Stimulated activated CD4-positive, alpha-beta T cell treated with anti-CD3 and anti-CD28 coated beads, Interleukin-4, amount 100 ng/mL, for 24 hours (primary cell): ENCODE measurements at places on chromosomes 1 and 21.

- DNase-seq = no peak
These were observed 17.3 kb downstream of the PI4KB start for GRCh38 chr1:151309811-151310323.

GRCh38 chr1:170414989-170415709 is 116.8 kb upstream of the GORAB start:
- DNase-seq = no peak

- no peak for DNase-seq
These were observed 10.6 kb upstream of the LRP8 start for GRCh38 chr1:53338423-53338822.

- DNase-seq = no peak
These were observed 151.4 kb downstream of the CHRM3 start for GRCh38 chr1:239537795-239538194.

- DNase-seq = no peak
These were observed 4.0 kb upstream of the CAP1 start for GRCh38 chr1:40036574-40036973.

- DNase-seq = no peak
These were observed 263.2 kb downstream of the ZNF648 start for GRCh38 chr1:181798191-181798926.

DNA sequence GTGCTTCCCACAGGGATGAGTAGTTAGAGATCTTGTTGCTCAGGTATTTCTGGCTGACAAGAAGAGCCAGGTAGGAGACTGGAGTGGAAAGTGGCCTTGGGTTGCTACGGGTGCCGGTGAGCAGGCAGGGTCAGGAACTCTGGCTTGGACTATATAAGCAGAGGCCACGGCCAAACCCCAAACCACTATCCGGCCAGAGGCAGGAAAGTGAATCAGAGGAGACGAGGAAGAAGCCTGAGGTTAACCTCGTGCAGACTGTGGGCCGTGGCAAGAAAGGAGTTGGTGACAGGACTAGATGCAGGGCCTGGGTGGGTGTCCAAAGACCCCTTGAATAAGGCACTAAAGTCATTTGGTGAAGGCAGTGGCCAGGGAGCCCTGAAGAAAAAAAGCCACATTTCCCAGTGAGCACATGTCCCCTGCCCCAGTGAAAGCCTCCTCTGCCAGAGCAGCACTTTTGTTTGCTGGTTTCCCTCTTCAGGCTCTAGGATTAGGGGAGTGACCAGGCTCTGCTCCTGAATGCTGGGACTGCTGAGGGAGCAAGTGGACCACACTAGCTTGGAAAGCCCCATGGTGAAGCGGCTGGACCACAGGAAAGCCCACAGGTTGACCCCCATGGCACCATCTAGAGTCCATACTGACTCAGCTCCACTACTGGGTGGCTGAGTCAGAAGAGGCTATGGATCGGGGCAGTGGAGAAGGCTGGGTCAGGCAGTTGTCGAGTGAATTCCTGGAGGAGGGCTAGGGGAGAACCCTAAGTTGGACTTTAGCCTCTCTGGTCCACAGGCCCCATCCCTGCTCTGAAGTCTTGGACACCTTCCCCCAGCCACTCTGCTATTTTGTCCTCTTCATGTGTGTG is 23.4 kb downstream of the CSF1 start:
- no peak for DNase-seq

- no peak for DNase-seq
These were observed 34.4 kb upstream of the COP1 start for GRCh38 chr1:176241385-176242015.

GRCh38 chr1:33599516-33600115 is 127.2 kb downstream of the ZSCAN20 start:
- no peak for DNase-seq

GRCh38 chr1:6971699-6972098 is 186.4 kb downstream of the CAMTA1 start:
- no peak for DNase-seq

DNA sequence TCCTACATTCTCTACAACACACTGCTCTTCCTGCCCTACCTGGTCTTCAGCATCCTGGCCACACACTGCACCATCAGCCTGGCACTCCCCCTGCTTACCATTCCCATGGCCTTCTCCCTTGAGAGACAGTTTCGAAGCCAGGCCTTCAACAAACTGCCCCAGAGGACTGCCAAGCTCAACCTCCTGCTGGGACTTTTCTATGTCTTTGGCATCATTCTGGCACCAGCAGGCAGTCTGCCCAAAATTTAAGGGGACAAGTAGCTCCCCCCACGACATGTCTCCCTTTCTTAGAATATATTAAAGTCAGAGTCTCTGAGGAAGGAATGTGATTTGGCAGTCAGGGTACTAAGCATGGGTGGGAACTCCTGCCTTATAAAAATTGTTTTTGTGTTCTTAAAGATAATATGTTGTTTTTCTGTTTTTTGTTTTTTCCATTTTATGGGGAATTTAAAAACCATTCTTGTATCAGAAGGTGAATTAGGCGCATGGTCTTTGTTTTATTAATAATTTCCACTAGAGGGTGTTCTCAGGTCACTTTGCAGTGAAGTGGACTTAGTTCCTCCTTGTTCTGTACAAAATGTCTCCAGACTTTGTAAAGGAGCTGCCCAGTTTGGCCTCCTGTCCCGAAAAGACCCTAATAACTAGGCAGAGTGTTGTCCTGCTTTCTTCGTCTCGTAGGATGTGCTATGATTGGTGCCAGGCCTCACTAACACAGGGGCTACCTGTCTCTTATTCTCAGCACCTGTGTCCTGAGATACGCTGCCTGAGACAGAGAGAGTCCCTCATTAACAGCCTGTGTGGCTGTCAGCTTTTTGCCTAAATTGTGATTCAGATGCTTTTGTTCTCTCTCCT is 13.1 kb downstream of the UBIAD1 start:
- no peak for DNase-seq

DNA sequence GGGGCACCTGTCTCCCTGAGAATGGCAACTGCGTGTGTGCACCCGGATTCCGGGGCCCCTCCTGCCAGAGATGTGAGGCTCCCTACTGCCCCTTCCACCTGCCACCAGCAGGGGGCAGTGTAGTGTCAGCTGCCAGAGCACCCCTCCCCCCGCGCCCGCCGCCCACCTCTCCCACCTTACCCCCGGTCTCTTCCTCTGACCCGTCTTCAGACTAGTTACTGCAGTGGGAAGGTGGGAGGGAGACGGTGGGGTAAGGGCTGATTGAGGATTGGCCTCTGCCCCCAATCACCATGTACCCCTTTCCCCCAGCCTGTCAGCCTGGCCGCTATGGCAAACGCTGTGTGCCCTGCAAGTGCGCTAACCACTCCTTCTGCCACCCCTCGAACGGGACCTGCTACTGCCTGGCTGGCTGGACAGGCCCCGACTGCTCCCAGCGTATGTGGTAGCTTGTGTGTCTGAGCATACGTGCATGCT is 10.1 kb upstream of the LRRC71 start:
- DNase-seq = peak; percentile 56

GRCh38 chr1:117696561-117696960 is 90.7 kb downstream of the TENT5C start:
- DNase-seq = no peak

DNA sequence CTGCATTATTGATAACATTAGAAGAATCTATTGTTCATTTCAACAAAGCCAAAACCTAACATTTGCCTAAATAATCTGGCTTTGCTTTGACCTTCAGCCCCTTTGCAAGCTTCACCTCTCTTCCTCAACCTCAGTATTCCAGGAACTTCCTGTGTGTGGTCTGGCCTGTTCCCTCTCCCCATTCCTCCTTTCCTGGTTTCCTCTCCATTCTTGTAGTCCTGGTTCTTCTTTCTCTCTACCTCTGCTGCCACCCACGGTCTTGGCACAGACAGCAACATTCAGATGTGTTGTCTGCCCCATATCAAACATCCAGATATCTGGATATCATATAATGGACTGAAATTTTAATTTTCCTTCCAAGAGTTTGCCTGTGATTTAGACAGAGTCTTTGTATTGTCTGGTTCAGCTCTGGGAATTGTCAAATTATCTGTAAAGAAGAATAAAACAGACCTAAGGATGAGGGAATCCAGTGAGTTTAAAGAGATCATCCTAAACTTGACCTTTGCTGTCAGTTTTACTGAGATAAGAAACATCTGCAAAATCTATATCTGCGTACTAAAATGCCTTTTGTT is 148.1 kb upstream of the KCTD3 start:
- no peak for DNase-seq

DNA sequence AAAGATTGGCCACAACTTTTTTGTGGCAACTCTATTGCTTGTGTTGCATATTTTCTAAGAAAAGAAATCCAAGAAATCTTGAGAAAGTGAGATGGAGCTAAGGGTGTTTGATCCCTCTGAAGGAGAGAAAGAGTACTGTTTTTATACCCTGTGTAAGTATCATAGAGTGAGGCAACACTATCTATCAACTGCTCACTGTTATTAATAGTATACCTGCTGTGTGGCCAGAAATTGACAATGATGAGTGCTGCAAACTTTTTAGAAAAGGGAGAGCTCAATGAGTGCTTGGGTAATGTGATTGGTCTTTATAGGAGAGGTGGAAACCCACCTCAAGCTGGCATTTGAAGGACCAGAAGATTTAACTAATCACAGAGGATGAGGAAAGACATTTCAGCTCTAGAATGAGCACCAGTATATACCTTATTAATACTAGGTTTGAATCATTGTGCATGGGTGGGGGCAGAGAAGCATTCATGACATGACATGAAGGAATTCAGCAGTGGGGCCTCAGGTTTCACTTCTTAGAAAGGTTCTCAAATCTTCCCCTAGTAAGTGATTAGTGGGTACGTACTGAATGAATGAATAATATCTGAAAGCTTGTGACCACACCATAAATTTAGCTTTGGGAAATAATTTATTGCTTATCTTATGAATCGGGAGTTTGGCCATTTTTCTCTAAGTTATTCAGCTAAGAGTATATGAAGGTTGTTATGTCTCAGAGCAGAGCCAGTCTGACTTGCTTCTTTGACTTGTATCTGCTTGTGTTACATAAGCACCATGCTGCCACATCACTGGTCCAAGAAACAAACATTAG is 169.2 kb upstream of the SGIP1 start:
- peak; percentile 54 for DNase-seq

DNA sequence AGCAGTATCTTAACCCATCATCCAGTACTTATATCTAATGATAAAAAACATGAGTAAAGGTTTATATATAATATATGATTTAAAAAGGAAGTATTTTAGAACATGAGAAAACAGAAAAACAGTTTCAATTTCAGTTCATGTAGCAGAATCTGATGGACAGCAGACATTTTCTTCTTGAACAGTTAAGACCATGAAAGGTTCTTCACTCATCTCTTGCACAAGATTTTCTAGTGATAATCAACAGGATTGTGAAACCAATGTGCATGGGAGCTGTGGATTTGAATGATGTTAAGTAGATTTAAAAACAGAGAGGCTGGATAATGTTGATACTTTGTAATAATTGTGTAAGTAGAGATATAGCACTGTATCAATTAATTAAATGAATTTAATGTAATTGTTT is 1297.6 kb downstream of the BRINP3 start:
- no peak for DNase-seq

DNA sequence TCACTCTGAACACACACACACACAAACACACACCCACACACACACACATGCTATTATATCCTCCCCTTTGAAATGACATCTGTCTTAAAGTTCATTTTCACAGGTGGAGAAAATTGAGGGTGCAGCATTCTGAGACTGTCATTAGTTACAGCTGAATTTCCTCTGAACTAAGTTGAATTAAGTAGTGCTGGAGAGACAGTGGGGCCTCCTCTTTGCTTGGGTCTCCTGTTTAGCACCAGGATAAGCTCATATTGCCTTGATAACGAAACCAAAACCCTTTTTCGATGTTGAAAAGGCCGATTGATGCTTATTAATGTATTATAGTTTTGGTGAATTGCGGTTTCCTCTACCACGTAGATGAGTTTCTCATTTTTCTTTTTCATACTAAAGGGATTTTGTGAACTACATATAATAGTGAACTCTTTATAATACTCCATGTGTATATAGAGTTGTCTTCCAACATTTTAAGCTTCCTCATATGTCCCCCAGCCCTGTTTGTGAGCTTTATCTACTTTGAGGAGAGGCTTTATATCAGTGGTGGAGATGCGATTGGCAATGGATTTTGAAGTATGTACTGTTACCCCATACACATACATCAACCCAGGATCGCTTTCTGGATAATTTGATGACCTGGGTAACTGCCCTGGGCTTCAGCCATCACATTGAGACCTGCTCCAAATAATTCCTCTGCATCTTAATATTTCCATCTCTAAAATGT is 17.4 kb downstream of the DYNLT5 start:
- DNase-seq = peak; percentile 15

DNA sequence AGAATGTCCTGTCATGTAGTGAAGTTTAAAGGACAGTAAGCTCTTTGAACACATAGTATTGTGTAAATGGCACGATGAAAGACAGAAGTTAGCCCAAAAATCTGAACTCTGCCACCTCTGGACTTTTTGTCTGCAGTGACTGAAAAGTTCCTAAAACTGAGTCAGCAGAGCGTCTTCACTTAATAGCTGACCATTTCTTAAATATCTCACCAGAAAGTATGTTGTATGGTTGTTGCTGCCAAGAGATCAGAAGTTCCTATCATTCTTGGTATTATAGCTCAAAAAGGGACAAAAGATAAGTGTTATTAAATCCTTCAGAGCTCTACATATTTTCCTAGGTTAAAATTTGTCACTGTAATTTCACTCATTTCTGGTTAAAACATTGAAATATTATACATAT is 1003.0 kb downstream of the TTLL7 start:
- DNase-seq = no peak

DNA sequence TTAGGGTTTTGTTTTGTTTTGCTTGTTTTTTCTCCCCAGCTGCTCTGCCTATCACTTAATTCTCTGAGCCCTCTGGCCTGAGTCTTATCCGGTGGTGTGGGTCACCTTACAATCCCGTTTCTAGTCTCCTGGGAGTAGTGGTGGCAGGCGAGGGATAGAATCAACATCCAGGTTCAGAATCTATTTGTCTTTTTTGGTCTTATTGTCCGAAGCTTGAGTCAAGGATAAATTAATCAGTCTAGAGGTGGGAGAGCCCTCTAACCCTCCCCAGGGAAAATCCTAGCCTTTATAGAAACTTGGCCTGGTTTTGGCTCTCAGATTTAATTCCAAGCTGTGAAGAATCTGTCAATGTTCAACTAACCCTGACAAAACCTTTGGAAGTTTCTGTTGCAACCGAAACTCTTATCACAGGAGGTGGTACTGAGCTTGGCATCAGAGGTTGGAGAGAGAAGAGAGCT is 246.3 kb downstream of the FGGY start:
- DNase-seq = no peak

GRCh38 chr1:62011006-62011405 is 183.6 kb upstream of the L1TD1 start:
- DNase-seq = no peak

DNA sequence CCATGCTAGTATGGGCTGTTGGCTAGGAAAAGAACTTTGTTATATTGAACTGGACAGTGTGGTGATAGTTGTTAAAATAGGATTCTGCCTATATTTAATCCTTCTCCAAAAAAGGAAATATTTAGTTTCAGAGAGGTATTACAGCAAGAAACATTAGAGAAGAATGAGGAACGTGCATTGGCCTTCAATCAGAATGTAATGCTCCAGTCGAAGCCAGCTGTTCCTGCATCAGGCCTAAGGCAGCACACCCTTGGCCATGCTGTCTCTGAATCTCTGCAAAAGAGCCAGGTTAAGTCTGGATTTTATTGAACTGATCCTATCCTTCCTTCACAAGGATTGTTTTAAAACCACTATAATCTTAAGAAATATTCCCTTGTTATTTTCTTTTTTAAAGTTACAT is 35.3 kb upstream of the RALGPS2 start:
- no peak for DNase-seq
